Activated CD4-positive, alpha-beta T cell treated with anti-CD3 and anti-CD28 coated beads, Interleukin-2, amount 50 U/mL, for 48 hours (primary cell): ENCODE measurements at places on chromosomes 5 and 9.

- DNase-seq = no peak
These were observed 195.2 kb upstream of the PTGER4 start for GRCh38 chr5:40484495-40484894.

DNA sequence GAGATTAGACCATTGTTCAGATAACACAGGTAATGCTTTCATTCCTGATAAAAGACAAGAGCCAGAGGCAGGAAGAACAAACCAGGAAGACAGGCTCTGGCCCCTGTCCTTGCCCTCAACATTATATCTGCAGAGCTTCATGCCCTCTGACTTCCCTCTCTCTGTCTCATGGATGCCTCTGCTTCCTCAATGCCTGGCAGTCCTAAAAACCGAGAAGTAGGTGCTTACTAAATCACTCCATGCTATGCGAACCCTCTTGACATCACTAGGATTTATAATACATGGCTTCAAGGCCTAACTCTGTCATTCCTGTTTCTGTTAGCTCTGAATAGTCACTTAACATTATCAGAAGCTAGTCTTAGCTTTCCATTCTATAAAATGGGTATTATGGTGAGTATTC, 117.8 kb downstream of the TLR4 start:
- DNase-seq = no peak

DNA sequence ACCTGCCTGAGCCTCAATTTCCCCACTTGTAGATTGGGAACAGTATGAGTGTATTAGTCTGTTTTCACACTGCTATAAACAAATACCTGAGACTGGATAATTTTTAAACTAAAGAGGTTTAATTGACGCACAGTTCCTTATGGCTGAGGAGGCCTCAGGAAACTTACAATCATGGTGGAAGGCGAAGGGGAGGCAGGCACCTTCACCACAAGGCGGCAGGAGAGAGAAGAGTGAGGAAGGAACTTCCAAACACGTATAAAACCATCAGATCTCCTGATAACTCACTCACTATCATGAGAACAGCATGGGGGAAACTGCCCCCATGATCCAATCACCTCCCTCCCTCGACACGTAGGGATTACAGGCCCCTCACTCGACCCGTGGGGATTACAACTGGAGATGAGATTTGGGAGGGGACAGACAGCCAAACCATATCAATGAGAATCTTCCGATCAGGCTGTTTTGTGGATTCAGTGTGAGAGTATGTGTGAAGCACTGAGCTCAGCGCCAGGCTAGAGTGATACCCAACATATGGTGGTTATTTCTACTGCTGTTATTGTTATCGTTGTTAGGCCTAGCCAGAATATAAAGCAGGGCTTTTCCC, 14.6 kb upstream of the LMX1B start:
- DNase-seq = no peak

- no peak for DNase-seq
These were observed 13.2 kb upstream of the FAM120AOS start for GRCh38 chr9:93466416-93467061.

GRCh38 chr9:118928722-118929121, 440.5 kb downstream of the BRINP1 start:
- no peak for DNase-seq

DNA sequence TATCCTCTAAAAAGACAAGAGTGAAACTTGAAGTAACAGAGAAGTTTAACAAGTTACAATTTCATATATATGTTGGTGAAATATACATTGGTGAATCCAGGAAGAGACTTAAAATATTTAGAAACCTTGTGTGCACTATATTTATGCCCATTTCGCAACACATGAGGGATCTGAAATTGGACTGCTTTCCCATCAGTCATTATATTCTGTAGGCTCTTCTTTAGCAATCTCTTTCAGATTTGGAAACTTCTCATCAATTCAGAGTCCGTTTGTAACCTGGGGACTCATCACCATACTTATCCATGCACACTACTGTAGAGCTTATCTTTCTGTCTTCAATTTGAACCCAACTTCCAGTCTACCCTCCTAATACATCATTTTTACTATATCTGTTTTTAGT, 2.1 kb downstream of the ITGA1 start:
- DNase-seq = no peak

DNA sequence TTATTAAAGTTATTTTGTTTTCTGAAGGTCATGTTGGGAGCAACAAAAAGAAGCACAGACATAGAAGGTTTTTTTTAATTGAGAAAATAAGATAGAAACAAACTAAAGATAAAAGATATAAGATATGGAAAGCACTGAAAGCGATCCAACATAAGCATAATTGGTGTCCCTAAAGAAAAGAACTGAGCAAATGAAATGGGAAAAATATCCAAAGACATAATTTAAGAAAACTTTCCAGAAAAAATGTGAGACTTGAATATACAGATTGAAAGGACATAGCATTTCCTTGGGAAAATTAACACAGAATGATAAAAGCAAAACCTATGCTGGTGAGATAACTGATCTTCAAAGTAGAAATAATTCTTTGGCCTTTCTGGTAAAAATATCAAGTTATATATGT, 289.3 kb downstream of the KIAA0825 start:
- DNase-seq = no peak

DNA sequence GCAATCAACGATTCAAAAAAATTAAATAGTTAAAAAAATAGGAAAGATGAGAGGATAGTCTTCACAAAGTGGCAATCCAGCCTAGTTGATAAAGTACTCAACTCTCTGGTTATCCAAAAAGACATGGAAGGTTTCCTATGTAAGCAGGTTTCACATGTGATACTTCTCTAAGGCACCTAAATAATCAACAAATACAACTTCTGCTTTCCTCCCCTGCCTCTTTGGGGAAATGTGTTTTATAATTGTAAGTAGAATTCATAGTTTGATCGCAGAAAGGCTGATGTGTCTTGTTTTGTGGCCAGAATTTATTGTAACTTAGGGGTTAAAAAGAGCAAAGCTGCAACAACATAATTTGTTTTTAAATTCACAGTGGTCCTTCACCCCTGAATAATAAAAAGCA, 855.5 kb upstream of the DMAC1 start:
- DNase-seq = no peak

DNA sequence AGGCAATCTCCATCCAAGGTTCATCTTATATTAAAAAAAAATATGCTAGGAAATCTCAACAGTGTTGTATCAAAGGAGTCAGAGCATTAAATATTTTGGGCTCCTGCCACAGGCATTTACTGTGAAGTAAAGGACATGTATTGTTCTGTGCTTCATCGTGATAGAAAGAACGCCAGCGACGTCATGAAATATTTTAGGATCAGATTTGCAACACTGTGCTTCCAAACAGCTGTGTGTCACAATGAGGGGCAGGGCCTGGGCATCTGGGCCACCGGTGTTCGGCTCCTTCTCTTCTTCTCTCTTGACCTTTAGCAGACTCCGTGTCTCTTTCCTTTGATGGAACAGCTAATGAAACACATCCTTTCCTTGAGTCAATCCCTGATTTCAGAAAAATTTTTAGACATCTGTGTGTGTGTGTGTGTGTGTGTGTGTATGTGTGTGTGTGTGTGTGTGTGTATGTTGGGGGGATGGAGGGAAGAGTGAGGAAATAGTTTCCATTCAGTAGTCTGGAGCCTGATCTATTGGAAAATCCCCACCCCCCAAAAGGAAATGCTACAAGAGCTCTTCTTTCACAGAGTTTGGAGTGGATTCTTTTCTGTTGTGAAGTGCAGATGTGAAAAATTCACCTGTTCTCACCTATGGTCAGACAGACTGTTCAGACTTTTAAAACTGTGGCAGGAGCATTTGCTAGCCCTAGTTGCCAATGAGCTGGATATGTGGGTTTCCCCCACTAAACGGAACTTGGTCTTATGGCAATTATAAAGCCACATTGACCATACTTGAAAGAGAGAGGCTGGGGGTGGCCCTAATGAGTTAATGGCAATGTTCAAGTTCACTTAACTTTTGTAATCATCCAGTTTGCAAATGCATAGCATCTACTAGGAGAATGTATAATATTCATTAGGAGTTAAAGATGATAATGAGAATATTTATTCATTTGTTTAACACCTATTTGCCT, 18.1 kb upstream of the TNC start:
- DNase-seq = no peak

GRCh38 chr9:248278-248961, 33.8 kb downstream of the DOCK8 start:
- DNase-seq = no peak

DNA sequence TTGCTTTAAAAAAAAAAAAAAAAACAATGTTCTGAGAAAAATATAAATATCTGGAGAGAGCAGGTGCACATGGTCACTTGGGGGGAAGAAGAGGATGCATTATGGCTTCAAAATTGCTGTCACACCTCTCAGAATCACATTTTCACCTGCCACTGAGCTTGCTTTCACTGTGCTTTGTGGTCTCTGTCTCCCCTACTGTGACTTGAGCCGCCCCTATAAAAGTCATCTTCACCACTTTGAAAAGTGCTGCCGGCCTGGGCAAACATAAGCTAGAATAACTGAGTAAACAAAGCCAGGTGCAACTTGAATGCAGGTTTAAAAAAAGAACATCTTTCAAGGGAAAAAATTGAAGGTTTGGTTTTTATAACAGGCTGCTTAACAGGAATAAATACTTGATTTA, 368.1 kb upstream of the GRIA1 start:
- DNase-seq = no peak

DNA sequence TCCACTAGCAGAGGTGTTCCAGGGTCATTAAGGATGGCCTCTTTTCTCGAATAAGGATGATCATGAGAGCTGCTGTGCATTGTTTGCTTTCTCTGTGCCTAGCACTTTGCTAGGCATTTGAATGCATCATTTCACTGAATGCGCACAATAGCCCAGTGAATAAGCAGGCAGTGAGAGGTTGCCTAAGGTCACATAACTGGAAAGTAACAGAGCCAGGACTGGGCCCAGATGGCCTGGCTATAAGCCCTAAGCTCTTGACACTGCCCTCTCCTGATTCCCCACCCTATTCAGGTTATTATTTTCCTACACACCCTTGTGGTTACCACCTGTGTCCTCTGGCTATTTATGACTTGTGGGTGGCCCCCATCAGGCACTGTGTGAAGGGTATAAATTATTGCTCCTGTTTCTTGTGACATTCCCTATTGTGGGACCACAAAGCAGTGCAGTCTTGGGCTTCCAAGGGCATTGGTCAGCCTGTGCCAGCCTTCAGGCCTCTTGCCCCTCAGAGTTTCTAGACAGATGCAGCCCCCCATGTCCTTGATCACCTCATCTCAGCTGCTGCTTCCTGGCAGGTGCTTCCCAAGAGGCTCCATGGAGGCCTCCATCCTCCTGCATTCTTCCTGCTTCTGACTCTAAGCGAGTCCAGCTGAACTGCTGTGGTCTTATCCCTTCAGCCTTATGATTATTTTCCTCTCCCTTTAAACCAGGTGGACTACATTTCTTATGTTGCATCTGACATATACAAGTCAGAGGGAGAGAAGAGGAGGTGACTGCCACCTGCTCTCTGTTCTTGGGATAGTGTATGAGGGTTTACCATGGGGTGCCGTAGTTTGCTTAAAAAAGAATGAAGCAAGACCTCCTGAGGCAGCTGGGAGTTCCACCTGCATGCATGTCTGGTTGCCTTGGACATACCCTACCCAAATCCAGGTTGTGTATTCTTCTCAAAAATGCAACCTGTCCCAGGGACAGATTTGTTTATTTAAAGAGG, 47.6 kb downstream of the ANGPTL2 start:
- DNase-seq = no peak

GRCh38 chr9:23821375-23822181, 4.5 kb downstream of the ELAVL2 start:
- no peak for DNase-seq

- no peak for DNase-seq
These were observed 13.9 kb upstream of the BRD3OS start for GRCh38 chr9:134011401-134011800.

- no peak for DNase-seq
These were observed 283.4 kb upstream of the GRAMD2B start for GRCh38 chr5:126139773-126140172.

DNA sequence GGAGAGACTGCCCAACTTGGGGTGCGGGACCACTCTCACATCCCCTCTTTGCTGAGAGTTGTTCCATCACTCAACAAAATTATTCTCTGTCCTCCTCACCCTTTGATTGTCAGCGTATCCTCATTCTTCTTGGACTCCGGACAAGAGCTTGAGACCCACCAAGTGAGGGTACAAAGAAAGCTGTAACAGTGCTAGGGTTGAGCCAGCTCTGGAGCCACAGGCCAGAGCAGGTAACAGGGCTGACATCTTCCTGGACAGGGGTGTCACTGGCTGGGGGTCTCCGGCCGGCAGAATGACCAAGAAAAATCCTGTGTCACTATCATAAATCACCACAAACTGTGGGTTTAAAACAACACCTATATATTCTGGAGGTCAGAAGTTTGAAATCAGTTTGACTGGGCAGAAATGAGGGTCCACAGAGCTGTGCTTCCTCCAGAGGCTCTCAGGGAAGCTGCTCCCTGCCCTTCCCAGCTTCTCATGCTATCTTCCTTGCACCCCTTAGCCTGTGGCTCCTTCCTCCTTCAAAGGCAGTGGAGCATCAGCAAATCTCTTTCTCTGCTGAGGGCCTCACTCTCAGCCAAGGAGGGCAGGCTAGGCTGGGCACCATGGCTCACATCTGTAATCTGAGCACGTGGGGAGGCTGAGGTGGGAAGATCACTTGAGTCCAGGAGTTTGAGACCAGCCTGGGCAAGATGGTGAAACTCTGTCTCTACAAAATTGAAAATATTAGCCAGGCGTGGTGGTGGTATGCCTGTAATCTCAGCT, 4.1 kb upstream of the BBLN start:
- DNase-seq = no peak

- no peak for DNase-seq
These were observed 110.0 kb upstream of the PTGER4 start for GRCh38 chr5:40569546-40570270.

GRCh38 chr5:150409638-150410523, 2.8 kb downstream of the CD74 start:
- peak; percentile 65 for DNase-seq

- DNase-seq = no peak
These were observed 125.6 kb downstream of the PAPPA start for GRCh38 chr9:116279230-116279629.
